ENCODE measurements at places on chromosomes 7 and 10.

- no peak for DNase-seq
Measured at GRCh38 chr7:78993341-78993740, 460.1 kb downstream of the MAGI2 start.

GRCh38 chr10:50541921-50542320 lies 81.8 kb downstream of the SGMS1 start:
- no peak for DNase-seq

DNA sequence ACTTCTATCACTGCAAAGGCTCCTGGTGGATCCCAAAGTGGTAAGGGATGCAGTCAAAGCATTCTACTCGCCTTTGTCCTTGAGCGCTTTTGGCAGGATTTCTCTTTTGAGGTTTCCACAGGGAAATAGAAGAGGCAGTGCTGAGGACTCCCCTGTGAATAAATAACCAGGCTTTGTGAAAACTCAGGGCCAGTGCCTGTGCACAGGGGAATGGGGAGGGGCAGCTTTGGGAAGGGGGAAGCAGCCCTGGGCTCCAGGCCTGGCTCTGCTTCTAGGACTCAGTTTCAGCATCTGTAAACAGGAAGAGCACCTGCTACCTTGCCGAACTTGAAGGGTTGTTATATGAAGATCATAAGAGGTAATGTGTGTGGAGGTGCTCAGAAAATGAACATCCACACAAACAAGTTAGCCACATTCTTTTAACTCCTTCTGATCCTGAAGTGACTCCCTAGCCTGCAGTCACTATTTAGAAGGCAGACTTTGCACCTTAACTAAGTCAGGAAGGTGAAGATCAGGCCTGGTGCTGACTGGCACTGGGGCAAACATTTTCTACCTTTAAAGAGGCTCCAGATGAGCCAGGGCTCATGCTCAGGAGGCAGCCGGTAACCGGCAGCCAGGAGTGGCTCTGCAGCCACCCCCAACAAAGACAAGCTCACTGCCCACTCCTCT lies 22.5 kb upstream of the MMP21 start:
- DNase-seq: no peak

DNA sequence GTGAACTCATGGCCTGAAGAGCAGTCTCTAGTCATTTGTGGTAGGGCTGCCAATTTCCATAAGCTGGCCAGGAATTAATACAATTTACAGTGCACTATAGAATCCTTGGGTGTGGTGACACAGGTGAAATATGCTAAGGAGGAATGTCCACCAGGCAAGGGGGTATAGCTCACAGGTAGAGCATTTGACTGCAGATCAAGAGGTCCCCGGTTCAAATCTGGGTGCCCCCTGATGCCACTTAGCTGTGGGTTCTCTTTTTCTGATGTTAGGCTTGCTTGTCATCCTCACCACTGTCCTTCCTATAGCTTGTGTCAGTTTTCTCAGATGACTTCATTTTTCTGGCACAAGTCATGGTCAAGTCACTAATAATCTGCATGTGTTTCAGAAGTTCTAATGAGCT lies 108.7 kb downstream of the ZNF467 start:
- no peak for DNase-seq

GRCh38 chr7:120233338-120233737 lies 39.6 kb upstream of the KCND2 start:
- no peak for DNase-seq

GRCh38 chr7:135917721-135918120 lies 59.4 kb downstream of the MTPN start:
- no peak for DNase-seq

Data from anterior cingulate cortex (tissue), 58 donors.